Stimulated activated CD4-positive, alpha-beta T cell treated with anti-CD3 and anti-CD28 coated beads, Interleukin-4, amount 100 ng/mL, for 4 hours (primary cell): ENCODE measurements at places on chromosomes 5 and 9.

DNA sequence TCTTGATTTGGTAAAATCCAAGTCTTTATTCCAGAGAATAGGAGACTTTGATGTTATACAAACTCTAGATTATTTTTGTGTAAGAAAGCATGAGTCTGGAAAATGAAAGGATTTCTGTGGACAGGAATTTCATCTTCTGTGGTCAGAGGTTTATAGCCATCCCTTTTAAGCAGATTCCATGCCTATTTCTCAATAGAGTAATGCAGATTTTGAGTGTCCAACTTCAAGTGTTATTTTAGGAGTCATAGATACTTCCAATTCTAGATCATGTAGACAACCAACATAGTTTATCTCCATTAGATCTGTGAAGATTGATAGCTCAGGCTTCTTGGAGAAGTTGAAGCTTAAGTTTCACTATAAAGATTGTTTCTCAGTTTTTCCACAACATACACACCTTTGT lies 379.7 kb downstream of the PSAT1 start:
- no peak for DNase-seq

- no peak for DNase-seq
Measured at GRCh38 chr9:117072216-117072615, 342.6 kb downstream of the ASTN2 start.

DNA sequence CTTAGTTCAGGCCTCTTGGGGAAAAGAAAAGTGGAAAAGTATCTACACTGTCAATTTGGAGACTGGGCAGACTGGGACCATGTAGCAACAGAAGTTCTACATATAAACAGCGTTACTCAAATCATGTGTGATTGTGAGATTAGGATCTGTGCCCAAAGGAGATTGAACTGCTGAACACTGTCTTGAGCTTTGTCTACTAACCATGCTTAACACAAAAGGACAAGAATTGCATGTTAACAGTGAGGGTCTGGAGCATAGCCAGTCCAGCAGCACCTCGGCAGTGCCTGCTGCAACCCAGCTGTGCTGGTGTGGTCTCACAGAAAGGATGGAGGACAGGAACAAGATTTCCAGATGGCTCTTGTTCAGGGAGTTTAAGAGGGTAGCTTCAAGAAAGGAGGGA lies 5.7 kb downstream of the PAM start:
- DNase-seq = no peak

DNA sequence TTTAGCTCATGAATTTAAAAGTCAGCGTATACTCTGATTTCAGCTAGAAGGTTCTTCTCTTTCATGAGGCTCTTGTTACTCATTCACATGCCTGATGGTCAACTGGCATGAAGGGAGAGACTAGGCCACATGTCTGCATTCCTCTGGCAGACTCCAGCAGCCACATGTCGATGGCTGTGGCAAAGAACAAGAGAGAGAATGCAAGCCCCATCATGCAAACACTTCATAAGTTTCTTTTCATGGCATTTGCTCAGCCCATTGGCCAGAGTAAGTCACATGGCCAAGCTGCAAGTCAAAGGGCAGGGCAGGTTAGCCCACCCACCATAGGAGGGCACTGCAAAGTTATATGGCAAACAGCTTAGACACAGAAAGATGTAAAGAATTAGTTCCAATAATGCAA lies 5.4 kb downstream of the KCNV2 start:
- no peak for DNase-seq

GRCh38 chr5:10735569-10736276 lies 25.3 kb downstream of the DAP start:
- no peak for DNase-seq

GRCh38 chr5:157115502-157115901 lies 6.7 kb upstream of the HAVCR2 start:
- DNase-seq = no peak

DNA sequence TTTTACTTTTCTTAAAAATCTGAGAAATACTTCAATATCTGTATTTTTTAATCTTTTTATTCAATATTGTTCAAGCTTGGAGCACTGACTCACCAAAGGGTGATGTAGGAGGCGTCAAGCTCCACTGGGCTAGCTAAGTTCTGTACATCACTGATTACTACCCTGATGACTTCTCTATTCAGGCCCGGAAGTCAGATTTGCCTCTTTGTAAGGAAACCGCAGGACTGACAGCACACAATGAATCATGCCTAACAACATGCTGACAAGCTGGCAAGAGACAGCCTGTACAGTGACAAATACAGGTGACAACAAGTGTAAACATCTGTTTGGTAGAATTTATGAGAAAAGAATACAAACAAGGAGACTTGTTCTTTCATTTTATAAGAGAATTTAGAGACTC lies 627.9 kb upstream of the RORB start:
- no peak for DNase-seq

GRCh38 chr9:86369810-86370209 lies 15.6 kb upstream of the TUT7 start:
- DNase-seq = no peak

DNA sequence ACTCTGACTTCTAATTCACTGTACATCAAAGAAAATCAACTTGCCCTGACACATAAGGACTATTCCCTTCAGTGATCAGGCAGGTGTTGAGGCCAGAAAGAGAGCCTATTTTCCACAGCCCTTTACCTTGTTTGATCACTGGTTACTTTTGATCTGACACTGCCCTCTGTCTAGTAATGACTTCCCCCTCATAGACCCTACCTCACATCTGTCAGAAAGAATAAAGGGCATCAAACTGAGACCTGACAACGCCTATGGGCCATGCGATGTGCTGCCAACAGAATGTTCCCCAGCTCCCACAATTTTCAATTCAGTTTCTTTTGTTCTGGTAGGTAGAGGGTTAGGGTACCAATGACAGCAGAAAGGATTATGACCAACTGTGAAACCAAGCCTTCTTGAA lies 47.7 kb downstream of the FBXL17 start:
- no peak for DNase-seq

DNA sequence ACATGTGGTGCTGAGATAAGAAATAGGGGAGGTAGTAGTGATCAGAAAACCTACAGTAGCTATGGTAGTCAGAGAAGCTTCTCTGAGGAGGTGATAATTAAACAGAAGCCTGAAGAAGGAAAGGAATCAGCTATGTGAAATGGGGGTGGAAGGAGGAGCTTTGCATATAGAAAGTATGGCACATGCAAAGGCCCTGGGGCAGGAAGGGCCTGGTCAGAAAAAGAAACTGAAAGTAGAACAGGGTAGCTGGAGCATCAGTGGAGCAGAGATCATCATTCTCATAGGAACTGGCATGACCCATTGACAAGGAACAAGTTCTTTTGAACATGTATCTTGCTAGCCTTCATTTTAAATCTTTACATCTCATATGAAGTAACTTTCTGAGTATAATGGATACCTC lies 80.7 kb upstream of the ADRA1B start:
- no peak for DNase-seq

DNA sequence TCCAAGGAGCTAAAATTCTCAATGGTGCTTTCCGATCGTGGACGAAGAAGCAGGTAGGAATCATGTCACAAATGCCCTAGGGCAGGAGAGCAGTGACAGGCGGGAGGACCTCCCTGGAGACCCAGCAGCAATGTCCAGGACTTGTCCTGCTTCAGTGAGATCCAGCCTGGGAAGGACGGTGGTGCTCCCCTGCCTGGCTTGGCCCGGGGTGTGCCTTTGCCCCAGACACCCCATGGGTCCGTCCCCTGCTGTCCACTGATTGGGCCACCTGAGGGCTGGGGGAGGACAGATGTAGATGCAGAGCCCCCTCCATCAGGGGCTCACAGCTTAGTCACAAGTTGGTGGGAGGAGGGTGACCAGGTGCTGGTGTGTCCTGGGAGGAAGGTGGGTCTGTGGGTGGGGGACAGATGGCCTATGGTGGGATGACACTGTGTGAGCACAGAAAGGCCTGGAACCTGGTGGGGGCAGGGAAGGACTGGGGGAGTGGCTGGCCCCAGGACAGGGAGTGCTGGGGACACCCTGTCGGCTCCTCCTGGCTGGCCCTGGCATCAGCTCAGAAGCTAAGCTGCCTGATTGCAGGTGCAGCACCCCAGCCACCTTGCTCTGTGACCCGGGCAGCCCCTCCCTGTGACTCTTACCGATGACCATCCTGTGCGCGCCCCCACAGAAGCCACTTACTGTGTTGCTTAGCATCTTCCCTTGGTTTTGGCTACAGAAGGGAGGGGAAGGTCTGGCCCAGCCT lies 82.0 kb downstream of the PHF2 start:
- DNase-seq = no peak

DNA sequence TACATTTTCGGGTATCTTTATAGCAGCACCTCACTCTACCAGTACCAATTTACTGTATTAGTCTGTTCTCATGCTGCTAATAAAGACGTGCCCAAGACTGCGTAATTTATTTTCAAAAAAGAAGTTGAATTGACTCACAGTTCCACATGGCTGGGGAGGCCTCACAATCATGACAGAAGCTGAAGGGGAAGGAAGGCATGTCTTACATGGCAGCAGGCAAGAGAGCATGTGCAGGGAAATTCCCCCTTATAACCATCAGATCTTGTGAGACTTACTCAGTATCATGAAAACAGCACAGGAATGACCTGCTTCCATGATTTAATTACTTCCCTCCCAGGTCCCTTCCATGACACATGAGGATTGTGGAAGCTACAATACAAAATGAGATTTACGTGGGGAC lies 602.6 kb upstream of the DAB2 start:
- no peak for DNase-seq

- DNase-seq = no peak
Measured at GRCh38 chr9:37421914-37422288, 595 bp upstream of the GRHPR start.

DNA sequence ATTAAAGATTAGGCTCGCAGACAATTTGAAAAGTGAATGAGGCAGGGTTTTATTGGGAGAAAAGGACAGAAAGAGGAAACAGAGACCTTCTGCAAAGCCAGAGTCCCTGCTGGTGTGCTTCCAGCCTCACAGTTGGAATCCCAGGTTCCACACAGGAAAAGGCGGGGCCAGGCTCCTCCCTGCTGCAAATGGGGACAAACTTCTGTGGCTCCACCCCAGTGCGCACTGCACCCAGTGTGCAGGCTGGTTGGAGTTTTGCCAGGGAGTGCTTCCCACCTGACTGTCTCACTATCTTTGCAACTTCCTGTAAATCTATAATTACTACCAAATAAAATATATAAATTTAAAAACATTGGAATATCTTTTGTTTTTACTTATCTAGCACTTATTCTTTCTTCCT lies 386.0 kb upstream of the GRIN3A start:
- DNase-seq = no peak

- no peak for DNase-seq
Measured at GRCh38 chr9:85225180-85225579, 516.6 kb downstream of the AGTPBP1 start.

DNA sequence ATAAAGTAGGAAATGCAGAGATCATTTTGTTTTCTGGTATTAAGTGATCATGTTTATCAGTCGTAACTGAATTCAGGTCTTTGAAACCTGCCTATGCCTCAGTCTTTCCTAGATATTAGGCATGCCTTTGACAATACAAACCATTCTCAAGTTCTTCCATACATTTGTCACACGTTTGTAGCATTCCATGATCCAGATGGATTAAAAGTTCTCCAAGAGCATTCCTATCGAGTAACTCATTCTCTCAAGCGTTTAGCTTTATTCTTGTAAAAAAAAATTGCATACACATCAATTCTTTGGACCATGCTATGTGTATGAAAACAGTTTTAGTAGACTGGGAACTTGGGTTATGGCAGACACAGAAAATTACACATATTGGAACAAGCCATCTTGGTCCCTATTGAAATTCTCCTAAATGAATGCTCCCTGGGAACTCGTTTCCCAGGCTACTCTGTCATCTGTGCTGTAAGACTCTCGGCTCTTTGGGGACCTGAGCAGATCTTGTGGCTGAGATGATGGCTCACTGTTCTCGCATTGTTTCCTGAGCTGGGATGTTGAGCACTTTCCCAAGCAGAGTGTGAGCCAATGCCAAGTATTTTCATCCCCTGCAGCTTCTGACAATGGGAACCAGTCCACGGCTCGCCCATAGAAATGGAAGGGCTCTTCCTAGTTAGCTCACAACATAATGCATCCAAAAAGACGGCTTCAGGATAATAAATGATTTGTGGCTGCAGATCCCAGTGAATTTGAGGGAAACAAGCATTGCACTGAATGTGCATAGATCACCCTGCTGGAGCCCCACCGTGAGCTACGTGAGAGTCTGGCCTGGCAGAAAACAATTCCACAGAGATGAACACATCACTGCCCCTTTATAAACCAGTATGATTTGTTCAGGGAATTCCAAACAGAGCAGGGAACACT lies 230.2 kb downstream of the IRX1 start:
- no peak for DNase-seq

- DNase-seq = no peak
Measured at GRCh38 chr9:13942695-13943094, 371.2 kb downstream of the NFIB start.

GRCh38 chr5:167872791-167873190 lies 418.7 kb upstream of the WWC1 start:
- no peak for DNase-seq

DNA sequence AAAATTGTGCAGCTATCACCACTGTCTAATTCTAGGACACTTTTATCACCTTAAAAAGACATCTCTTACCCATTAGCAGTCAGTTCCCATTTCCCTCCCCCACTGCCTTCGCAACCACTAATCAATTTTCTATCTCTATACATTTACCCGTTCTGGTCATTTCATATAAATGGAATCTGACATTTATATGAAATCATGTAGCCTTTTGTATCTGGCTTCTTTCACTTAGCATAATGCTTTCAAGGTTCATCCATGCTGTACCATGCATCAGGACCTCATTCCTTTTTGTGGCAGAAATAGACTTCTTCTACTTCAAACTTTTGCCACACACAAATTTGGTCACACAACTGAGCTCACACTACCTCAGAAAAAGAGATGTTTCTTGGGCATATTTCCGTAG lies 32.2 kb downstream of the FRMPD1 start:
- no peak for DNase-seq

DNA sequence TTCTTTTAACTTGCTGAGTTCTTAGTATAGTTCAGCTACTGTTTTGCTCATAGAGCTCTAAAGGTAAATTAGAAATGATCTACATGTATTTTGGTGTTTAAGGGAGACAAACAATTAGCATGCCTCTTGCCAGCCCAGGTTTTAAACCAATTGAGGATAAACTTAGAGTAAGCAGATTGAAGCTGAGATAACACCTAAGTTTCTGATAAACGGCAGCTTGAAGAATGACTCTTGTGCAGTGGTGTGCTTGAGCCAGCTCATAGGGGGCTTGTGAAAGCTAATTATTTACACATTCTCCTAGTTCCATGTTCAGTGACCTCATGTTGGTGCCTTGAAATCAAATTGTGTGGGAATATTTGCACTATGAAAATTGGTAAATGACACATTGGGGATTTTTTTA lies 193.0 kb downstream of the PRR16 start:
- no peak for DNase-seq

- DNase-seq = no peak
Measured at GRCh38 chr9:6426117-6426516, 13.1 kb downstream of the UHRF2 start.

DNA sequence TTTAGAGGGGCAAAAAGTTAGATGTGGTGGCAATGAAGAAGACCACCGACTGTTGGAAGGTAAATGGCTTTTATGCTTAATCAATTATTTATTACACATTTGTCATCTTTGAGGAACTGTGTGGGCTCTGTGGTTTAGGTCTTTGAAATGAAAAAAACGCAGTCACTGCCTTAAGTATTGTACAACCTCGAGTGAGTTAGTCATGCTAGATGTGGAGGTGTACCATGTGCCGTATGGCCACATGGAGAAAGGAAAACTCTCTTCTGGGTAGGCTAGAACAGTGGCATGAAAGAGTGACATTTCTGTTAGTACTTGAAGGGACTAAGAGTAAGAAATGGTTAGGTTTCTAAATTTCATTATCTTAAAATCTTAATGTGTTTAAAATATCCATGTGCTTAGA lies 166.1 kb downstream of the HACD4 start:
- no peak for DNase-seq

GRCh38 chr5:75837258-75837841 lies 120.1 kb upstream of the POC5 start:
- no peak for DNase-seq
